Esophagus squamous epithelium (tissue), 5 donors: ENCODE measurements at places on chromosomes 16 and 17.

DNA sequence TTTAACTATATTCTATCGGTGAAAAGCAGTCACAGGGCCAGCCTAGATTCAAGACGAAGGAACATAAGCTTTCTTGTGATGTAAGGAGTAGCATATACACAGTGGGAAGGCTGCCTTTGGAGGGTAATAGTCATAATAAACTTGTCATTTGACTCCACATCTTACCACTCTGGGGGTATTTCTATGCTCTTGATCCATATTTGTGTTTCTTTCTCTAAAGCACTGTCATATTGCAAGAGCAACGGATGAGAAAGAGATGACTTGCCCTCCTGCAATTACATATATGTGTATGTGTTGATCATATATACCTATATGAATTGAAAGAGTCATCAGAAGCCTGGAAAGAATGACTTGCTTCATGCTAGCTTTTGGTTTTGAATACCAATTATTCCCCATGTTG is 225.4 kb upstream of the HS3ST3A1 start:
- no peak for DNase-seq
- H3K4me3 ChIP-seq, result no peak overlapping the region
- no peaks in the 10 kb centered on the region for H3K27me3 ChIP-seq
- H3K27ac ChIP-seq, result no peak overlapping the region
- H3K4me1 ChIP-seq, result peaks cover 3% of the 10 kb centered on the region

DNA sequence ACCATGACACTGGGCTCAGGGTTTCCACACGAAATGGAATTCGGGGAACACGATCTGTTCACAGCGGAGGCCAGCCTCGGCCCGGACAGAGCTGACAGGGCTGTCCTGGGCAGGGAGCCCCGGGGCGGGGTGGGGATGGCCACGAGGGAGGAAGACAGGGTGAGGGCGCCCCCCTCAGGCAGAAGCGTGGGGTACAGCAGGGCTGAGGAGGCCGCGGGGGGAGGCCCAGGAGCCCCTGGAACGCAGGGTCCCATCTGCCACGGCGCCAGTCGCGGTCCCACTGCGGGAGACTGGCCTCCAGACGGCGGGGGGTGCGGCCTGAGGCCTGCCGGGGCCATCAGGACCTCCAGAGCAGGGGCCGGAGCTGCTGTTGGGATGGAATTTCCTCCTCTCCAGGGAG is 75.9 kb downstream of the LMF1 start:
- H3K27me3 ChIP-seq, result no peaks in the 10 kb centered on the region
- H3K4me3 ChIP-seq, result no peak overlapping the region
- H3K36me3 ChIP-seq, result no peaks in the 10 kb centered on the region
- no peaks in the 10 kb centered on the region for H3K4me1 ChIP-seq
- no peak for DNase-seq

GRCh38 chr16:81261049-81261648 is 22.7 kb downstream of the BCO1 start:
- DNase-seq, result no peak
- H3K4me1 ChIP-seq, result peaks cover 20% of the 10 kb centered on the region
- no peak overlapping the region for H3K4me3 ChIP-seq

GRCh38 chr16:870856-871561 is 70.5 kb upstream of the GNG13 start:
- no peak overlapping the region for H3K4me3 ChIP-seq
- no peaks in the 10 kb centered on the region for H3K4me1 ChIP-seq
- H3K27me3 ChIP-seq, result no peaks in the 10 kb centered on the region
- DNase-seq, result no peak
- H3K27ac ChIP-seq, result no peak overlapping the region

- H3K27me3 ChIP-seq, result no peaks in the 10 kb centered on the region
- no peak for DNase-seq
- no peaks in the 10 kb centered on the region for H3K36me3 ChIP-seq
- peak overlapping the region; percentile 98 for H3K4me3 ChIP-seq
- H3K27ac ChIP-seq, result peak overlapping the region; percentile 85
Observed at GRCh38 chr17:36600936-36601302, 464 bp upstream of the MRM1 start.

DNA sequence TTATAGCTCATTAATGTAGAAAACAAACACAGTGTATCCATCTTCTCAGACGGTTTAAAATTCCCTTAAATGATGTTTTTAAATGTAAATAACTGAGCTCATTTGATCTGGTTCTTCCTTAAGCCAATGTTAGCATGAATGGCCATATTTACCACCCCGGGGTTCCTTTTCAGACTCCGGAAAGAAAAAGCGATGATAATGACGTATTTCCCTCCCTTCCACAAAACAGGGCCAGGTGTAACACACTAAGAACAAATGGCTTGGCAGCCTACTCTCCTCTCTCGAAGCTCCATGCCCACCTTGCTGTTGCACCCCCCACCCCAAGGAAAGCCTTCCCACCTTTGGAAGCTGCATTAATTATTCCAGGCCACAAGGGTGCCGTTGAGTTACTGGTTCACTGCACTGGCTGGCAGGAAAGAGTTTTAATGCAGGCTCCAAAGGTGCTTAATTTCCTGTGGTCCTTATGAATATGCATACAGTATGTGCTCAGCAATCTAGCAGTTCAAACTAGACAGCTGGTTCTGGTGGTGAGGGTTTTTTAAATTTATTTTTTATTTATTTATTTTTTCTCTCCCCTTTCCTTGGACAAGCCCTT is 378.9 kb downstream of the WWOX start:
- no peaks in the 10 kb centered on the region for H3K27me3 ChIP-seq
- H3K27ac ChIP-seq, result no peak overlapping the region
- no peak overlapping the region for H3K4me3 ChIP-seq

DNA sequence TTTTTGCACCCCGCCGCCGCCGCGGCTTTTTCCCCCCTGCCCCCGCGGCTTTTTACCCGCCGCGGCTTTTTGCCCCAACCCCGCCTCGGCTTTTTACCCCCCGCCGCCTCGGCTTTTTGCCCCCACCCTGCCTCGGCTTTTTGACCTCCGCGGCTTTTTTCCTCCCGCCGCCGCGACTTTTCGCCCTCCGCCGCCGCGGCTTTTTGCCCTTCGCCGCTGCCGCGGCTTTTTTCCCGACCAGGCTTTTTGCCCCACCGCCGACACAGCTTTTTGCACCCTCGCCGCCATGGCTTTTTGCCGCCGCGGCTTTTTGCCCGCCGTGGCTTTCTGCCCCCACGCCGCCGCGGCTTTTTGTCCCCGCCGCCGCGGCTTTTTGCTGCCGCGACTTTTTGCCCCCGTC is 137.0 kb upstream of the TP53TG3D start:
- H3K27me3 ChIP-seq, result peaks cover 21% of the 10 kb centered on the region
- H3K36me3 ChIP-seq, result no peaks in the 10 kb centered on the region
- peak overlapping the region; percentile 54 for H3K4me3 ChIP-seq
- no peak overlapping the region for H3K27ac ChIP-seq
- DNase-seq, result no peak
- no peaks in the 10 kb centered on the region for H3K4me1 ChIP-seq

- H3K36me3 ChIP-seq, result no peaks in the 10 kb centered on the region
- no peak for DNase-seq
- no peak overlapping the region for H3K4me3 ChIP-seq
- no peaks in the 10 kb centered on the region for H3K4me1 ChIP-seq
- H3K27me3 ChIP-seq, result no peaks in the 10 kb centered on the region
Observed at GRCh38 chr17:8887834-8888703, 20.6 kb upstream of the PIK3R6 start.

DNA sequence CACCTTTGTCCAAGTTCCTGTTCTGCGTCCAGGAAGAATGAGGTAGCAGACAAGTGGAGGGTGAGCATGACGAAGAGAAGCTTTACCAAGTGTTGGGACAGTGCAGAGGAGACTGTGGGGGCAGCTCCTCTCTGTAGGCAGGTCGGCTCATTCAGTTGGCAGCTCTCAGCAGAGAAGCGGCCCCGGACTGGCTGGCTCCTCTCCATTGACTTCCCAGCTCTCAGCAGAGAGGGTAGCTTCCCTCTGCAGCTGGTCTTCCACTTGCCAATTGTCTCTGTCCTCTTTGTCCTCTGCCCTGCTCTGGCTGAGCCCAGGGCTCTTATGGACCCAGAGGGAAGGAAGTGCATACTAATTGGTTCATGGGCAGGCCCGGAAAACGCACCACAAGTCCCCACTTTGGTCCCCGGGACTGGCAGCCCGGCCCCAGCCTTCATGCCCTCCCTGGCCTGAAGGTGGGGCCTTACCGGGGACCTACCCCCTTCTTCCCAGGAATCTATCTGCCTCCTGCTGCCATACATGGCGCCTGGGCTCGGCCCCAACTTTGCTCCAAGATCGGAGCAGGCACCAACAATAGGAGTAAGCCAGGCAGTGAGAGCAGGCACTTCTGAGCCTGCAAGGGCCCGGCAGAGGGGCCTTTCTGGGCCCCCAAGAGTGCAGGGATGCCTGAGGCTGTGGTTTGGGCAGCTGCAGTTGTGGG is 10.1 kb downstream of the KCTD5 start:
- peaks cover 46% of the 10 kb centered on the region for H3K36me3 ChIP-seq
- no peak overlapping the region for H3K27ac ChIP-seq
- no peak for DNase-seq
- H3K27me3 ChIP-seq, result no peaks in the 10 kb centered on the region
- no peak overlapping the region for H3K4me3 ChIP-seq
